ENCODE measurements at places on chromosomes 1 and 21. TPM values are rescaled to one million over a fixed set of nuclear protein-coding genes. Genes with fewer than 3 reads are reported as not detected.

Gene SYT11
- 20.7 TPM for polyA plus RNA-seq

Gene ANGPTL1
- 7.8 TPM for polyA plus RNA-seq

Gene GJA9
- 0.20 TPM for polyA plus RNA-seq

Gene CD53
- polyA plus RNA-seq = 5.4 TPM

Gene CTSS
- polyA plus RNA-seq = 14.0 TPM

Gene PDE4B
- 10.0 TPM for polyA plus RNA-seq

Gene RSBN1
- 33.7 TPM for polyA plus RNA-seq

Gene AKR7A3
- polyA plus RNA-seq = 0.64 TPM

Gene IVL
- 0.21 TPM for polyA plus RNA-seq

Gene ADAMTS1
- 105 TPM for polyA plus RNA-seq

- no peak for DNase-seq
Measured at GRCh38 chr1:211965108-211965805, 70.1 kb downstream of the INTS7 start.

GRCh38 chr1:94866164-94866807 is 46.1 kb downstream of the SLC44A3 start:
- no peak for DNase-seq

DNA sequence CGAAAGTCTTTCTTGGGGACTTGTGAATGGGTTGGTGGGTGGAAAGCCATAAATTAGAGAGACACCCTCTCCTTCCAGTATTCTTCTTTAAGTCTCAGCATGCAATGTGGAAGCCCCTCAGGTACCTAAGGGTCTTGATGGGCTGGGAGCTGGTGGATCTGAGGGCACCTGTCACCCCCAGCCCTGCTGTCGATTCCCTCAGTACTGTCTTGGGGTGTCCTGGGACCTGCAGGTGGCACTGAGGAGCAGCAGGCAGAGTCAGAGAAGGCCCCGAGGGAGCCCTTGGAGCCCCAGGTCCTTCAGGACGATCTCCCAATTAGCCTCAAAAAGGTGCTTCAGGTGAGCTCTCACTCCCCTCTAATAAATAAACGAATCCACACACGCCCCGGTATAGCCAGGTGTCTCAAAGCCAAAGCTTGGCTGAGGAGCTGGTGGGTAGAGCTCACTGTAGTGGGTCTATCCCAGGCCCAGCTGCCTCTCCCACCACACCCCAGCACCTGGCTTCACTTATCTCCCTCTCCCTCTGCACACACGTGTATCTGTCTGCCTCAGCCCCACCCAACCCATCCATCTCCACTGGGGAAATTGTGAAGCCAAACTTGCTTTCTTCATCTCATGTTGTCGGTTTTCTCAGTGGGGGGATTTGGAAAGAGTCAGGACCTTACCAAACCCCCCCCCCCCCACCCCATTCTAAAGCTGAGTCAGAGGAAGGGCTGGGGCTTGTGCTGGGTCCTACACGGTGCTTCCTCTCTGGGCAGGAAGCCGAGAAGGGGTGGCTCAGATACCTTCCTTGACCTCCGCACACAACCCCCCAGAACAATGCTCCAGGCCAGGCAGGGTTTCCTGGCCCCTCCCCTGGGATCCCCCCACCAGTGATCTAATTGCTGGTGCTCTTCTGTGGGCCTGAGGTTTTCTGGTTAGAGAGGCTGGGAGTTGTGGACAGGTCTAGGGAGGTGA is 1.6 kb downstream of the ADAM15 start:
- no peak for DNase-seq

- no peak for DNase-seq
Measured at GRCh38 chr1:202107801-202108731, 14.7 kb upstream of the GPR37L1 start.

GRCh38 chr1:14262637-14263036 is 335.8 kb upstream of the KAZN start:
- no peak for DNase-seq

DNA sequence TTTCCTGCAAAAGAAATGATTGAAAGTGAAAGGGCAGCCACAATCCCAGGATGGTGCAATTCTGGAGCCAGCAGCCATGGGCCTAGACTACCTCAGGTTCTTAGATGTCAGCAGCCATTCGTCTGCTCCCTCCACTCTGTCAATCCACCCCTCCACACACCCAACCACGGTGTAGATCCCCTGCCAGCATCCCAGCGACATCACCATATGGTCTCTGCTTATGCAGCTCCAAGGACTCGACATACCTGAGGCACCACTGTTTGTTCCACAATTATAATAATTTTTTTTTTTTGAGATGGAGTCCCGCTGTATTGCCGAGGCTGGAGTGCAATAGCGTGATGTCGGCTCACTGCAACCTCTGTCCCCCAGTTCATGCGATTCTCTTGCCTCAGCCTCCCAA is 6.5 kb downstream of the SYNC start:
- DNase-seq = no peak

DNA sequence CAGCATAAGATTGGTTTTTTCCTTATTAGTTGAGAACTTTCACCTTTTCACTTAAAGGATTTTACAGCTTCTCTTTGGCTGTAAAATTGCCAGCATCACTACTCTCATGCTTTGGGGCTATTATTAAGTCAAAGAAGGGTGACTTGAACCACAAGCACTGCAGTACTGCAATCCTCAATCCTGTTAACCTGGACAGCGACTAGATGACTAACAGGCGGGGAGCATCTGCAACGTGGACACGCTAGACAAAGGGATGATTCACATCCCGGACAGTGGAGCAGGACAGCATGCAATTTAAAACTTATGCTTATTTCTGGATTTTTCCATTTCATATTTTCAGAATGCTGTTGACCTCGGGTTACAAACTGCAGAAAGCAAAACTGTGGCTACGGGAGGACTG is 8.1 kb downstream of the ARV1 start:
- DNase-seq = no peak

DNA sequence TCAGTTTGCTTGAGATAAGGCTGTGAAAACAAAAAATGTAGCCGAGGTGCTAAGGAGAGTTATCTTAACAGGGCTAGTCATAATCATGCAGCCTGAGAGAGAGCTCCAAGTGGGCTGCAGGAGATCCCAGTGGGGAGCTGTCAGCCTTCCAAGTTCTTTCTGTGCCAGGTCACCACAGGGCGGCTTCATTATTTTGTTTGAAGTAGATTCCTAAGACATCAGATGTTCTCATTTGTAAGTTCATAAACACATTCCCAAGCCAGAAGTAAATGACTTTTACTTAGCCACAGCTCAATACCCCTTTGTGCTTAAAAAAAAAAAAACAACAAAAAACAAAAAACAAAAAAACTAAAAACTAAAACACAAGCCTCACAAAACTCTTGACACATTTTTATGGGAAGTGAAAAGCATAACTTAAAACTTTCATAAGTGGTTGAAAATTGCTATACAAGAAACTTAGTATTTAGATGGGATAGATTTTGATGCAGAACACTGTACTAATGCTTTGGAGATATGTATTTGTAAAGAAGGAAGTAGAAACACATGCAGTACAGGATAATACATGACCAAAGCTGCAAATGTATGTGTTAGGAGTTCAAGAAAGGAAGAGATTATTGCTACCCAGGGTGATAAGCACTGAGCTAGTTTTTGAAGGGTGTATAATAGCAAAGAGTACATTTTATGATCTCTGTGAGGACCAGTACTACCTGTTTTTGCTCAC is 8.6 kb downstream of the CDC14A start:
- no peak for DNase-seq

DNA sequence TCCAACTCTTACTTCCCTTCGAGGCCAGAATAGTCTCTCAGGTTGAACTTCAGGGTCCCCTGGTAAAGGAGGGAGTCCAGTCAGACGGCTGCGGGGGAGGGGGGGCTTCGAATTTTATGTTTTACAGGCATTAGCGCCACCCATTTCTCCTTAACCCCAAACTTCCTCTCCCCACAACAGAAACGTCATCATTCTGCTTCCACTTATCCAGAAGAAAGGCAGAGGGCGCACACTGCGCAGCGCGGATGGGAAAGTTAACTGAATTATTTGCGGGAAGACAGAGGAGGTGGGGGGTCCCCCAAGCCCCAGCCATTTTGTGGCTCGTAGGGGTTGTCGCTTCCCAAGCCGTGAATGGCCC is 529 bp upstream of the PRMT2 start:
- DNase-seq = peak; percentile 86

GRCh38 chr1:9538669-9539164 is 548 bp upstream of the SLC25A33 start:
- DNase-seq = no peak

GRCh38 chr21:17454315-17455027 is 58.4 kb upstream of the CXADR start:
- DNase-seq = peak; percentile 27

- no peak for DNase-seq
Measured at GRCh38 chr1:11045428-11046269, 1.4 kb downstream of the MASP2 start.

DNA sequence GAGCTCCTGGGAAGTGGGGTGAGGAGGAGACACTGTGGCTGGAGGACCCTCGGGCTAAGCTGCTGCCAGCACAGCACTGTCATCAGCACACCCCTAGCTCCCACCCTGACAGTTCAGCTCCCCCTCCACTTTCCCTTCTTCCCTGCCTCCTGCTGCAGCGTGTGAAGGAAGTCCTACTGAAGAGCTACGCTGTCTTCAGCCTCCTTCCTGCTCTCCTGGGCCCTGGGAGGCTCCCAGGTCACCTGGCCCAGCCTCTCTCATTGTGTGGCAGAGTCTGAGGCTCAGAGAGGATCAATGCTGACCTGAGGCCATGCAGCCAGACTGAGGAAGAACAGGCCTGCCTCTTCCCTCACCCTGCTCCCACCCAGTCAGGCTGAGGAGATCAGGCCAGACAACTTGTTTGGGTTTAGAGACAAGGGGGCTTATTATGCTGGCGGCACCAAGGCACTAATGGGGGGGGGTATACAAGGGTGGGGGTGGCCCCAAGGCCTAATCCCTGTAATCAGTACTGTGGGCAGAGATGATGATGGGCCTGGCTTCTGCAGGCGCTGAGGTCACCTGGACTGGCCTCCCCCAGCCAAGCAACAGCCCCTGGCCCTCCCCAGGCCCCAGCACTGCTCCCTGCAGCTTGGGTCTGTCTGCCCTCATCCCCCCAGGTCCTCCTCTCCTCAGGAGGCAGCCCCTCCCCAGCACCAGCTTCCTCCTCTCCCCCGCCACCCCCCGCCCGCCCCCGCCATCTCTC is 9.1 kb downstream of the NES start:
- no peak for DNase-seq

DNA sequence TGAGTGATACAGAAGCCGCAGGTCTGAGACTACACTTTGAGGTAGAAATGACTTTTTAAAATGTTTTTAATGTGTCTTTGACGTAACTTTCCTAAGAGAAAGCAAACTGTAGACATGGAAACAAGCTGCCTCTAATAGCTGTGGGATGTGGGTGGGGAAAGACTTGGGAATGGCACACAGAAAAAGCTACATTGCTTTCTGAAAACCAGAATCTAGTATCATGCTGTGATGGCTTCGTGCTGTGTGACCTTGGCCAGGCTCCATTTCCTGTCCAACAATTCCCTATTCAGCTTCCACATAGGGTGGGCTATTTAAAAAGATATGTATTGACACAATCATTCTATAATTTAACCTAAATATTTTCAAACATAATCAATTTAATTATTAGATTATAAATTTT is 909.1 kb downstream of the NCAM2 start:
- no peak for DNase-seq

All from right renal cortex interstitium (tissue), 3 donors.